ENCODE measurements at places on chromosomes 2 and 18.

GRCh38 chr2:188512456-188512855 is 220.8 kb downstream of the GULP1 start:
- no peak for DNase-seq

DNA sequence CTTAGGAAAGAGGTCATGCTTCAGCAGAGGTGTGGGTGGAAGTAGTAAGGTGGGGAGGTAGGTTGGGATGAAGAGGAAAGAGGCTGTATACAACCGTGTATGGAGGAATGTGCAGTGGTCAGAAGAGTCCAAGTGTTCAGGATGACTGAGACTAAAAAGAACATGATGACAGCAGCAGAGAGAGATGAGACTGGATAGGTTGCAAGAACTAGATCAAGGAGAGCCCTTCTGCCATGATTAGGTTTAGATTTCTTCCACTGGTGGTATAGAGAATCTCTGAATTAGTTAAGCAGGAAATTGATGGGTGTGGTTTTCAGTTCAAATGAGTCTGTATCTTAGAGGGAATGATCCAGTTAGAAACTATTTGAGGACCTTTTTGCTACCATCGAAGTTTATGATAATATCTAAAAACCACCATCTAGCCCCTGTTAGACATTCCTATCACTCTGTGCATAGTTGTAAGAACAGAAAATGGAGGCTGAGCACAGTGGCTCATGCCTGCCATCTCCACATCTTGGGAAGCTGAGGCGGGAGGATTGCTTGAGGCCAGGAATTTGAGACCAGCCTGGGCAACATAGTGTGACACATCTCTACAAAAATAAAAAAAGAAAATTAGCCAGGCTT is 221.0 kb downstream of the LTBP1 start:
- DNase-seq, result no peak

- DNase-seq, result no peak
Observed at GRCh38 chr2:109177635-109178034, 48.6 kb downstream of the SH3RF3 start.

GRCh38 chr2:61581716-61582115 is 43.6 kb upstream of the XPO1 start:
- DNase-seq, result no peak

DNA sequence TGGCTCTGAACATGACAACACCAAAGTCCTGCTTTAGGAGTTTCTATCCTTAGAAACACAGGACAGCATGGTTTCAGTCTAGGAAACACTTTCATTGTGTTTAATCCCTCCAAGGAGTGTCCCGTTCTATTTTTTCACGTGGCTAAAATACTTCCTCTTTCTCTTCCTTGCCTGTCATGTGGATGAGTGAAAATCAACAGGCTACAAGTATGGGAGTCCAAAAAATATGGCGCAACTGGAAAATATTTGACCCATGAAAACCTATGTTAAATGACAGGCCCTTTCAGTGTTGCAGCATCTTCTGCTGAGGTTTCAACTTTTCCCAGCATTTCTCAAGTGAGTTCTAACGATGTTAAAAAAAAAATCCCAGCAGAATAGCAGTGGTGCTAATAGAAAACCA is 146.3 kb downstream of the LAMA3 start:
- no peak for DNase-seq

DNA sequence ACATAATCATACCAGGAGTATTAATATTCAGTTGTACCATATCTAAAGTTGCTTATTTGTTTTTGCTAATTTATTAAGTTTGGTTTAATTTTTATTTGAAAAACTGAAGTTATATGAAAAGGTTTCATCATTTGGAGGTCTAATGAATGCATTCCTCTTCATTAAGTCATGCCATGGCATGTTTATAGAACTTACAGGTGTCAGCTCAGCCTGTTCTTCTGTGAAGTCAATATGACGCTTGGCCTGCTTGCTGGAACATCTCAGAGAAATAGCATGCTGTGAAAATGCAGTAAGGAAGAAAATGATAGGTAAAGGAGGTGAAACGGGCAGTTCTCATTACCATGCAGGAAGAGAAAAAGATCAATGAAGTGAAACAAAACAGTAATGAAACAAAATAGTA is 58.2 kb downstream of the RAPH1 start:
- no peak for DNase-seq

- DNase-seq, result no peak
Observed at GRCh38 chr18:79868811-79869541, 71.2 kb downstream of the KCNG2 start.

- DNase-seq, result no peak
Observed at GRCh38 chr2:227834916-227835650, 21.4 kb downstream of the CCL20 start.

DNA sequence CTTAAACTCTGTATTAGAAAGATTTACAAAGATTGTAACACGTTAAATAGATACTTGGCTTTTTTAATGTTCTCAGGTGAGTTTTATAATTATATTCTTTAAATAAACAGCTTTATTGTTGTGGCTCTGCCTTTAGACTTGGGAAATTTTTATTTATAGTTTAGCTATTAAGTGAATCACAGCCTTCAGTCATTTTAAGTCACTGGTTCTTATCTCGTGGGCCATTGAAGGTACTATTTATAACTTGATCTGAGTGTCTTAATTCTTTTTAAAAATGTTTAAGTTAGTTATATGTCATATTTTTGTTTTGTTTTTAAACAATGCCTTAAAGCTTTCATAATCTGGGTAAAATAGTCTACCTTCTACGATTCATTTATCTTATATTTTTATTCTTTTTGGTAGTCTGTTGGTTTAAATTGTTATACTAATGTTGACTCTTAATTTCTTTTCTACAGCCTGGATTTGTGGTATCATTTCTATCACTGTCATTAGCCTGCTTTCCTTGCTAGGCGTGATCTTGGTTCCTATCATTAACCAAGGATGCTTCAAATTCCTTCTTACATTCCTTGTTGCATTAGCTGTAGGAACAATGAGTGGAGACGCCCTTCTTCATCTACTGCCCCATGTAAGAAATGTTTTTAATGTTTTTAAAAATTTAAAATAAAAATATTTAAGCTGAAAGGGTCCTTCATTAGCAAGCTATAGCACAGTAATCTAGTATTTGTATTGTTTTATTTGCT is 49.3 kb downstream of the SLC39A10 start:
- no peak for DNase-seq

GRCh38 chr2:110747522-110748488 is 15.4 kb downstream of the ACOXL start:
- DNase-seq, result no peak

- no peak for DNase-seq
Observed at GRCh38 chr2:84953535-84953934, 17.4 kb upstream of the KCMF1 start.

DNA sequence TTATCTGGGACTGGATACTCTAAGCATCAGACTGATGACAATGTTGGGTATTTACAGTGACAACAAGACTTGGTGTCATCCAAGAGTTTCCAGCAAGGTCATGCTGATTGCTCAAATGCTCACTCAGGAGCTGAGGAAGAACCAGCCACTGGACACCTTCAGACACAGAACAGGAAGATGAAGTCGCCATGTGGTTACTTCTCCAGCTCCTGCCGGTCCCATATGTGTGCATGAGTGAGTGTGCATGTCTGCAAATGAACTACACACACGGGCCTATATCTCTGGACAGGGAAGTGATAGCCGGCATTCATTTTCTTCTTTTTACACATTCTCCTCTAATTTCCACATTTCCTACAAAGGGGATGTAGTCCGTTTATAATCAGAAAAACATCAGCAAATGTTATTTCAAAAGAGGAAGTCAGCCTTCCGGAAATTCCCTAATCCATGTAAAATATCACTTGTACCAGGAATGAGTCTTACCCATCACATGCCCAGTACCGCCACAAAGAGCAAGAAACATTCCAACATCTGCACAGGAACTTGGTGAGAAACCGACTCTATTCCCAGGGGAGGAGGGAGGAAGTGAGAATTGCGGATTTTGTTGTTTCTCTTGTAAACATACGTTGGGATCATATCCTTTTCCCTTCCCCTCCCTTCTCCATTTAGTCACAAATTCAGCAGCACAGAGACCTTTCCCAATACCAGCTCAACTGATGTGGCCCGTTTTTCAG is 10.8 kb downstream of the RFX8 start:
- no peak for DNase-seq

DNA sequence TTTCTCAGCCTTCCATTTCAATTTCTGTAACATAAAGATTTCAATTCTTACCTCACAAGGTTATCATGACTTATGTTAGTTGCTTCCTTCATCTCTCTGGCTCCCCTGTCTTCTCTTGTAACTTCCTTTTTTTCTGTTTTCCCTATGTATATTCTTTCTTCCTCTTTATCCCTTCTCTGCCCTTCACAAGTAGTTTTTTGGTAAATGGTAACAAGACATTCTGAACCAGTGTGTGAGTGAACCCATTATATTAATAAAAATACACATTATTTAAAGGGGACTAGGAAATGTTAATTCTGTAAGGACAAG is 8.4 kb downstream of the ACSL3 start:
- no peak for DNase-seq

- DNase-seq, result no peak
Observed at GRCh38 chr2:233417282-233417681, 63.0 kb downstream of the DGKD start.

DNA sequence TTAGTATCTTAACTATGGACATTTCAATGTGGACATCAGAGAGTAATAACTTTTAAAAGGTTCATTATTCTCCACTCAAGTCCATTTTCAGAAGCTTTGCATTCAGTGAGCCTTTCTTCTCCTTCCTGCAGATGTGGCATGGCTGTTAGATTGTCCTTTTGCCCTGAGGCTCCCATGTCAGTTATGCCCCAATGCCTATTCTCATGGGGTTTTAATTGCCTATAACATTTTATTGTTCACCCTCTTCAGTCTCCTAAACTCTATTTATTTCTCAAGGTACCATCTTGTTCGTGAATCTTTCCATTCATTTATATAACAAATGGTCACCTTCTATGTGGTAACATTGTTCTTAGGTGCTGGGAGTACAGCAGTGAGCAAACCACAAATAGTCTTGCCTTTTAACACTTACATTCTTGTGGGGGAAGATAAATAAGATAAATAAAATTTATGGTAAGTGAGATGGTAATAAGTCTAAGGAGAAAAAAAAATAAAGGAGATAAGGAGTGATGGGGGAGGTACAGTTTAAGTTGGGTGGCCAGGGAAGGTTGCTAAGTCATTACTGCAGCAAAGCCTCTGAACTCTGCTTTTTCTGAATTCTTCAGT is 277.9 kb upstream of the SIX3 start:
- DNase-seq, result no peak

GRCh38 chr2:164784376-164784775 is 57.2 kb downstream of the COBLL1 start:
- DNase-seq, result no peak

- DNase-seq, result no peak
Observed at GRCh38 chr18:57091231-57091630, 55.7 kb upstream of the BOD1L2 start.

- DNase-seq, result no peak
Observed at GRCh38 chr2:213022987-213023386, 128.4 kb downstream of the IKZF2 start.

DNA sequence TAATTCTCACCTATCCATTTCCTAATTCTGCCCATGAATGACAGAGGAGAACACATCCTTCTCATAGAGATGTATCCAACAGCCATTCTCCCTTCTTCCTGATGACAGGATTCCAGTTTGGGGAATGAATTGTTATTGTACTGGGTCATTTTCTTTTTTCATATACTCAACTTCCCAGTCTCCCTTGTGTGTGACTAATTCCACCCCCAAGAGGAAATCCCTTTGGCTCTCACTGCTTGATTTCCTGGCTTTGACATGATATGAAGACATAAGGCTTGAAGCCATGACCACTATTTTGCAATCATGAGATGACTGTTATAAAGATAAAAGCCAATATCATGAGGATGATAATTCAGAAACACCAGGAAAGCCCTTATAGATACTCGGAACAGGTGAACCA is 384.7 kb upstream of the ACVR2A start:
- no peak for DNase-seq

DNA sequence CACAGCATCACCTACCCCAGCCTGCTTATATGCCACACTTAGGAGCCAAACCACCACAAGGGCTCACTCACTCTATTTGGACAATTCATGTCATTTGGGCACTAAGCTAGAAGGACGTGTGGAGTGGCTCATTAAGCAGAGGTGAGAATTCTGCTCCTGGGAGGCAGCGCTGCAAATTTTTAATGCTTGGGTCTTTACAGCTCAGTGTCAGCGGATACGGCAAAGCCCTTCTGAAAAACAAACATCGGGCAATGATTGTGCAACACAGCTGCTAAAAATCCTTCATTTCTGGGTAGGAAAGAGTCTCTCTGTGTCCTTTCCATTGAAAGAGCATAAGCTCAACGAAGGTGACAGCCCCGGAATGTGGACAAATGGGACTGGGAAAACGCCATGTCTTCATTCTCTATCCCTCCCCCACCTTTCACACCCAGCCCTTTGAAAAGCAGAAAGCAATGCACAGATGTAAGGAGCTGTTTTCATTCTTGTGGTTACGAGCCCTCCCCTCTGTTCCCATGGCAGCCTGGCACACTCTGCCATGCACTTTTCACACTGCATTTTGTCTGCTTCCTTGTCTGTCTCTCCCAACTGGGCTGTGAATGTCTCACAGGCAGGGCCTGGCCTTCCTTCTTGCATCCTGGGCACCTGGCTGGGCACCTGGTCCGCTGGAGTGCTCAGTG is 16.0 kb downstream of the TMEM177 start:
- no peak for DNase-seq

- DNase-seq, result no peak
Observed at GRCh38 chr2:138665937-138666336, 114.3 kb downstream of the NXPH2 start.

DNA sequence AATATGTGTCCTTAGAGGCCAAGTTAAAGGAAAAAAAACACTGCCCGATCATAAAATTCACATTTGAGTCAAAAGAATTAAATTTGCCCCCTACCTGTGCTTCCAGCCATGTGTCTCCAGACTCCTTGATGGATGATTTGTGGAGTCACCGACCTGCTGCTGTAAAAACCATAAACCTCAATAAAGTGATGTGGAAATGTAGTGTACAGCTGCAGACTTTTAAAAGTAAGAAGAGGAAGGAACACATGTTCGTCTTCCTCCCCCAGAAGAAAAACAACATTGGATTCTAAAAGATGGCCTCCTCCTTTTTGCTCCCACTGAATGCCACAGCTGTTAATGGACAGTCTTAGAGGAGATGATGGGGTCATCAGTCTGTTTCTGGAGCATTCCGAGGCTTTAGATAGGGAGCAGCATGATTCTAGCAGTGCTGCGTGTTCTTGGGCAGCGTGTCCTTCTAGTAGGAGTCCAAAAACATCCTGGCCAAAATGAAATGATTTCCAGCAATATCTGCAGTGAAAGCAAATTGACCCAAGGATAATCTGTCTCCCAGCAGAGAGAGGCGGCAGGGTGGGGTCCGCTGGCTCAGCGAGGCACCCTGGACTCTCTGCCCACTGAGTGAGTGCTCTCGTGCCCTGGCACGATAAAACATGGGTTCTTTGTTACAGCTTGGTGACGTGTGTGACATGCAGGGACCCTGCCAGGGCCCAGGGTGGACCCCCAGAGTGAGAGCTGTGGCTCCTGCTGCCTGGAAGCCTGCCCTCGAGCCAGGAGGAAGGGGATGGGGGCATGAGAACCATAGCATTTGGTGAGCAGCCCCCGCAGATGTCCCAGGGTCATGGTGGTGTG is 196.1 kb downstream of the FAM210A start:
- no peak for DNase-seq

GRCh38 chr18:74682991-74683297 is 85.3 kb downstream of the ZNF407 start:
- DNase-seq, result no peak

- DNase-seq, result no peak
Observed at GRCh38 chr2:1784087-1784486, 39.8 kb upstream of the PXDN start.

Data from stimulated activated CD4-positive, alpha-beta T cell treated with anti-CD3 and anti-CD28 coated beads, Interleukin-4, amount 100 ng/mL, for 4 hours (primary cell).